ENCODE measurements at places on chromosomes 5 and 9. TPM values are rescaled to one million over a fixed set of nuclear protein-coding genes. Genes with fewer than 3 reads are reported as not detected.

DNA sequence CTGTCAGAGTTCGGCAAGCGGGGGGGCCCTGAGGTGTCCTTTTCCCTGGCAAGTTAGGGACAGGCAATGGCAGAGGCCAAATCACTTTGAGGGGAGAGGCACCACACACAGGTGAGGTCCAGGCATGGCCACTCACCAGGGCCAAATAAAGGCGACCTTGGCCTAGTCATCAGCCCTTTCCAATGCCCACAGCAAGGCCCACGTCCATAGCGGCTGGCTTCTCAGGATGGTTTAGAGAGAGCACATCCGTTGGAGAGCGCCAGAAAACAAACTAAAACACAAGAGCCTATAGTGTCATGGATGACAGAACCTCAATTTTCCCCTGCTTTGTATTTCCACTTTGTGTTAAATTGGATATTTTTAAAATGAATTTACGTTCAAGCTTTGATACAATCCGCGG, 7.0 kb downstream of the CCNJL start:
- DNase-seq: no peak
- H3K4me3 ChIP-seq: no peak overlapping the region
- H3K36me3 ChIP-seq: peaks cover 8% of the 10 kb centered on the region
- no peaks in the 10 kb centered on the region for H3K27me3 ChIP-seq

DNA sequence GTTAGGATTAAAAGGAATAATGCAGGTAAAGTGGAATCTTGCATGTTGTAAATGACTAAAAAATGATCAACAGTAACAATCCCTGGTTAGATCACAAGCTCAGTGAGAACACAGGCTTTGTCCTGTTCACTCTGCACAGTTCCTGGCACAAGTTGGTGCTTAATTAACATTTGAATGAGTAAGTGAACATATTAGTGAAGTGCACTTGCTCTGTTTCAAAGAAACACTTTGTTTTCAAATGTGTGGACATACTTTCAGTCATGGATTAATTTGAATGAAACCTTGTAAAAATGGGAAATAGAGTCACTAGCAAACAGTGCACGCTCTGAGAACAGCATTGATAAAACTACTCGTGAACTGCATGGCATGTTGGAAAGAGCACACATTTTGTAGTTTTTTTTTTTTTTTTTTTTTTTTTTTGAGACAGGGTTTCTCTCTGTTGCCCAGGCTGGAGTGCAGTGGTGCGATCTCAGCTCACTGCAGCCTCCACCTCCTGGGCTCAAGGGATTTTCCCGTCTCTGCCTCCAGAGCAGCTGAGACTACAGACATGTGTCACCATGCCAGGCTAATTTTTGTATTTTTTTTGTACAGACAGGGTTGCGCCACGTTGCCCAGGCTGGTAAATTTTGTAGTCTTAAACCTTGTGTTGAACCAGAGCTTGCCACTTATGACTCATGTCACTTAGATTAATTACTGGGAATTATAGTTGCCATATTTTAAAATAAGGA, 159.9 kb downstream of the LURAP1L start:
- H3K27ac ChIP-seq: no peak overlapping the region
- H3K27me3 ChIP-seq: no peaks in the 10 kb centered on the region
- no peaks in the 10 kb centered on the region for H3K36me3 ChIP-seq

DNA sequence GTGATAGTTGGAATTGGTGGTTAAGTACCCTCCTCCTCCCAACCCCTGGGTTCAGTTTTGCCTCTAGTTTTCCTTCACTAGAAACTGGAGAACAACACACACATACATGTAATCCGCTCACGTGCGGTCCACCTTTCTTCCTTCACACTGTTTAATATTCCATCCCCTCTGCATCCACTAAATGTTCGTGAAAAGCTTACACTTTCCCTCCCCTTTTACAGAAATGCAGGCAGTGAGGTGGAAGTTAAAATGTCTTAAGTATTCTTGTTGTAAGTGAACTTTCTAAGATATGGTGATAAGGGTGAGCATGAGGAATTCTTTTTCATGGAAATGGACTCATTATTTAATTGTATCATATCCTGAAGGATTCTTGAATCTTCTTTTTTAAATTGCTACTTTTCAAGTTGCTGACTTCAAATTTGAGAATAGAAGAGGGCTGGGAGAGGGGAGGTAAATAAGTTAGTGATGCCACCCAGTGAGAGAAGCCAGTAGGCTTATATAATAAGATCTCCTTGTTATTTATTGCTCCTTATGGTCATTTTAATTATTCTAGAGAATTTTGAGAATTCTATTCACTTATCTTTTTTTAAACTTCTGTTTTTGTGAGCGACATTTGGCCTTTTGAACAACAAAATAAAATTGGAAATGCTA, 90.2 kb downstream of the TLE4 start:
- no peak overlapping the region for H3K4me3 ChIP-seq
- H3K36me3 ChIP-seq: no peaks in the 10 kb centered on the region
- H3K27me3 ChIP-seq: no peaks in the 10 kb centered on the region
- no peak for DNase-seq
- no peak overlapping the region for H3K27ac ChIP-seq
- no peaks in the 10 kb centered on the region for H3K4me1 ChIP-seq

DNA sequence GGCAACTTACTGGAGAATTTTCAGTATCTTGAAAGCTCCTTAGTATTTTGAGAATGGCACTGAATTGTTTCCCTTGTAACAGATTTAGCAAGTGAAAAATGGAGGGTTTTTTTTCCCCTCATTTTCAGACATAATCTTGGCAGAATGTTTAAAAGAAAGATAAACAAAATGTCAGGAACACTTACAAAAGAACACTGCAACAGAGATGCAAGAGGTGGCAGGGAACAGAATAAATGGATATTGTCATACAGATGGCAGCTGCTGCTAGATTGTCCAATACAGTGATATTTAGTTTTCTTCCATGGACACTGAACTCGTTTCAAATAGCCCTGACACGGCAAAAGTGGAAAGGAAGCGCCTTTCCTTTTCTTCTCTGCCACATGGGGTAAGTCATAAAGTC, 76.9 kb upstream of the ZNF608 start:
- no peak overlapping the region for H3K27ac ChIP-seq
- DNase-seq: peak; percentile 88
- peaks cover 7% of the 10 kb centered on the region for H3K4me1 ChIP-seq
- H3K4me3 ChIP-seq: no peak overlapping the region

GRCh38 chr5:136191304-136192014, 1.5 kb downstream of the SMIM32 start:
- no peak for DNase-seq
- peaks cover 26% of the 10 kb centered on the region for H3K4me1 ChIP-seq
- H3K36me3 ChIP-seq: peaks cover 6% of the 10 kb centered on the region
- H3K27ac ChIP-seq: no peak overlapping the region

DNA sequence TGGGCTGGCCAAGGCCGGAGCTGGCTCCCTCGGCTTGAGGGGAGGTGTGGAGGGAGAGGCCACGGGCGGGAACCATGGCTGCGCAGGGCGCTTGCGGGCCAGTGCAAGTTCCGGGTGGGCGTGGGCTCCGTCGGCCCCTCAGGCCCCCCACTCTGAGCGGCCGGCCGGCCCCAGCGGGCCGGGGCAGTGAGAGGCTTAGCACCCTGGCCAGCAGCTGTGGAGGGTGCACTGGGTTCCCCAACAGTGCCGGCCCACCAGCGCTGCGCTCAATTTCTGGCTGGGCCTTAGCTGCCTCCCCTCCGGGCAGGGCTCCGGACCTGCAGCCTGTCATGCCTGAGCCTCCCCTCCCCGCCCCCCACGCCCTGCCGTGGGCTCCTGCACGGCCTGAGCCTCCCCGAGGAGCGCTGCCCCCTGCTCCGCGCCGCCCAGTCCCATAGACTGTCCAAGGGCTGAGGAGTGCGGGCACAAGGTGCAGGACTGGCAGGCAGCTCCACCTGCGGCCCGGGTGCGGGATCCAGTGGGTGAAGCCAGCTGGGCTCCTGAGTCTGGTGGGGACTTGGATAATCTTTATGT, 184.2 kb downstream of the ATPSCKMT start:
- no peak for DNase-seq
- H3K4me3 ChIP-seq: no peak overlapping the region
- H3K36me3 ChIP-seq: no peaks in the 10 kb centered on the region
- H3K27me3 ChIP-seq: no peaks in the 10 kb centered on the region
- H3K4me1 ChIP-seq: no peaks in the 10 kb centered on the region

GRCh38 chr9:111743275-111743674, 51.5 kb downstream of the SHOC1 start:
- H3K36me3 ChIP-seq: no peaks in the 10 kb centered on the region
- no peak overlapping the region for H3K4me3 ChIP-seq
- no peaks in the 10 kb centered on the region for H3K27me3 ChIP-seq
- H3K4me1 ChIP-seq: peaks cover 9% of the 10 kb centered on the region
- H3K27ac ChIP-seq: no peak overlapping the region

Gene FOXI1
- not detected for total RNA-seq

Gene PCDHGA3
- total RNA-seq: 5.1 TPM

Gene IFNA1
- total RNA-seq: not detected

Gene BRINP1
- total RNA-seq: 0.52 TPM

Data from lung (tissue), 17 donors.